ENCODE measurements at places on chromosomes 6 and 20. TPM values are rescaled to one million over a fixed set of nuclear protein-coding genes. Genes with fewer than 3 reads are reported as not detected.

Gene TCFL5
- 9.5 TPM for total RNA-seq

- DNase-seq = no peak
Observed at GRCh38 chr6:44294832-44295791, 18.0 kb downstream of the AARS2 start.

- no peak for DNase-seq
Observed at GRCh38 chr6:139108378-139108777, 26.5 kb upstream of the HECA start.

GRCh38 chr6:135008072-135008940 is 46.3 kb downstream of the HBS1L start:
- DNase-seq = no peak

- no peak for DNase-seq
Observed at GRCh38 chr6:157798851-157799250, 24.2 kb upstream of the SNX9 start.

DNA sequence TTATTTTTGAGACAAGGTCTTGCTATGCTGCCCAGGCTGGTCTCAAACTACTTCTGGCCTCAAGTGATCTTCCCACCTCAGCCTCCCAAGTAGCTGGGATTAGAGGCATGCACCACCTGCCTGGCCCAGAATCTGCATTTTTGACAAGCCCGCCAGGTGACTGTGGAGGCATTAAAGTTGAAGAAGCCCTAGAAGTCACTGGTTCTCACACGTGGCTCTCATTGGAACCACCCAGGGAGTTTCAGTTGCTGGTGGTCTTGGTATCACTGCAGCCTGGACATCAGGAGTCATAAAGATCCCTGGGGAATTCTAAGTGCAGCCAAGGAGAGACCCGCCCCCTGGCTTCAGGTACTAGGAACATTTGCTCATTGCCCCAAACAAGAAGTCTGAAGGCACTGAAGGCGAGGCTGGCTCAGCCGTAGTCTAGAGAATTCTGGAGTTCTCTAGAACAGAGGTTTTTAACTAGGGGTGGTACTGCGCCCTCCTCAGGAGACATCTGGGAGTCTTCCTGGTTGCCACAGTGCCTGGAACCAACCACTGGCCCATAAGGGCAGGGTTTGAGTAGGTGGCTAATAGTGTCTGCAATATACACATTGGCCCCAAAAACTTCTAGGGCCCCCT is 182.8 kb downstream of the ZMYND8 start:
- no peak for DNase-seq

- no peak for DNase-seq
Observed at GRCh38 chr20:47610945-47611250, 109.2 kb downstream of the NCOA3 start.

Gene ZNF311
- 0.13 TPM for total RNA-seq

Gene CST2
- not detected for total RNA-seq

Gene ACTL10
- 1.4 TPM for total RNA-seq

- DNase-seq = no peak
Observed at GRCh38 chr20:41304002-41304401, 13.5 kb downstream of the ZHX3 start.

Gene ZSCAN26
- total RNA-seq = 9.0 TPM

DNA sequence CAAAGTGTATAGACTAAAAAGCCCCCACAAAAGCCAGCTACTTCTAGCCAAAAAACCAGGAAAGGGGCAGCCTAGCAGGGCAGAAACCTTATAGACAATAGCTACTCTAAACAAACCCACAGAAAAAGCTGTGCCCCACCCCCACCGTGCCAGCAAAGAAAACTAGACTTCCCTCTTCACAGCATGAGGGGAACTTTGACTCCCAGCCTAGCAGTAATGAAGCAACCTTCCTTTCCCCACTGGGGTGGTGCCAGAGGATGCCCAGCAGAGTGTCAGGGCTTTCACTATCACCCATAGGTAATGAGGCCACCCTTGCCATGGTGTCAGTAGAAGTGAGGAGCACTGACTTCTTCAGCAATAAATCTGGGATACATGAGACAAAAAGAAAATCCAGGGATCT is 99.0 kb upstream of the LGSN start:
- no peak for DNase-seq

DNA sequence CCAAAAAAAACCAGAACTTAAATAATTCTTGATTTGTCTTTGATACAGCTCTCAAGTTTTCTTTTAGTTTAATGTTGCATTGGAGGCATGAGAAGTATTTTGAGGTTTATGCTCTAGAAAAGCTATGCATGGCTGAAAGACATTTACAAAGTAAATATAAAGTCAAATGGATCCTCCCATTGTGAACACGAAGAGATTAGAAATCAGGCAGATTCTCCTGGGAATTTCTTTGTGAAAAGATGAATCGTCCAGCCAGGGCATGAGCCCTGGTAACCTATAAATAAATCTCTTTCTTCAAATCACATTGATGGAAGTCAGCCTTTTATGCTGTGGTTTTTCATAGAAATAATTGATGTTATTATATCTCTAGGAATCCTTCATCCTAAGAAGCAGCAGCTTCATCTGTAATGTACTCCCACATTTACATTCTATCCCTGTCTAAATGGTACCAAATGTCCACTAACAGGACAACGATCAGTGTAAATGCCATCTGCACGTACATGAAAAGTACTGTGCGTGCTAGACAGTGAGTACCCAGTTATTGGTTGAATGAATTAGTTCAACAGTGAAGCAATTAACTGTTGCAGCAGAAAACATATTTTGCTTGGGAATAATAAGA is 143.6 kb downstream of the ALDH8A1 start:
- DNase-seq = no peak

- DNase-seq = no peak
Observed at GRCh38 chr6:149450679-149451375, 34.0 kb downstream of the ZC3H12D start.

Gene MTFR2
- total RNA-seq = 0.76 TPM

GRCh38 chr6:15519681-15520080 is 143.1 kb downstream of the DTNBP1 start:
- no peak for DNase-seq

Gene KIF25
- total RNA-seq = under 0.01 TPM

DNA sequence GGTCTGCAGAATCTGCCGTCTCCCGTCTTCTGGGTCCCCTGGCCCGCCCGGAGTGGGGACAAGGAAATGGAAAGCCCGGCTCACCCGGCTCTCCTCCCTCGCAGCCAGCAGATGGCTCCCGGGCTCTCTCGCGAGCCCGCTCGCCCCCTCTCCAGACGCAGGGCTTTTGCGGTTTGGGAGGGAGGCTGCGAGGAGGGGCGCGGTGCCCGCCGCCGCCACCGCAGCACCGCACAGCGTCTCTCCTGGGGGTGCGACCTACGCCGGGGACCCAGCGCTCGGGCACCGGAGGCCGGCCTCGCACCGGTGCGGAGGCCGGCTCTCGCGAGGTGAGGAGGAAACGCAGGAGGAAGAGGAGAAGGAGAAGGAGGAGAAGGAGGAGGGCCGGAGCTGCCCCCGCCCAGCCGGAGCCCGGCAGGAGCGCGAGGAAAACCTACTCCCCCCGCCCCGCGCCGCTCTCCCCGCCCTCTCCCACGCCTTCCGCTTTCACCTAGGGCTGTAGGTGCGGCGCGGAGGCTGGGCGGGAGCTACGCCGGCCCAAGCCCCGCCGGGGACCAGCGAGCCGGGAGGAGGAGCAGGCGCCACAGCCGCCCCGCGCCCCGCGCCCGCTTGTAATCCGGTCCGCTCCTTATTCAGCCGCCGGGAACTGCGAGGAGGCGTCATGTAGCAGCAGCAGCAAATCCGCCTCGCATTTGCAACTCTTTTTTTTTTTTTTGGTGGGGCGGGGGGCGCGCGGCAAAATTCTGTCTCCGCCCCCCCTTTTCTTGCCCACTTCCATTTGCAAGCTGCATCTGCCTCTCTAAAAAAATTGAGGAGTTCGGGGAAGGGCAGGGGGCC is at the start of gene CARMIL1:
Gene CARMIL1, plus strand, starts transcription at position 461 of the 834 bp plus-strand sequence. CDS start 422 bp downstream, outside the sequence.
- peak; percentile 17 for DNase-seq

Gene ALDH8A1
- total RNA-seq = 0.25 TPM

Gene TBX18
- total RNA-seq = 1.2 TPM

GRCh38 chr6:70221025-70221714 is 81.7 kb downstream of the COL9A1 start:
- peak; percentile 12 for DNase-seq

DNA sequence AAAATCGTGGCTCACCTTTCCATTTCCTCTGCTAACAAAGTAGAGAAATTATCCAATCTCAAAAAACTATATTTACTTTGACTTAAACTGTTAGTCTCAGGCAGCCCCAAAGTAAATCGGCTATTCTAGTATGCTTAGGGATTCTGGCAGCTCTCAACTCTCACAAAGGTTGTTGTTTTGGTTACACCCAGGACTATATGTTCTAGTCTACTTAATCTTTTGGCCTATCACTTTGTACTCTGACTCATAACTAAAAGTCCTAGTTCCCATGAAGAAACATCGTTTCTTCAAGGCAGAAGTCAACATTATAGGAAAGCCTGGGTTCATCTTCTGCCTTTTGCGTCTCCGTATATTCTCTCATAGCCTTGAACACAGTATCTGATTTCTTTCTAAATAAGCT is 42.3 kb downstream of the MYLK4 start:
- DNase-seq = no peak

Gene CTCFL
- total RNA-seq = not detected

DNA sequence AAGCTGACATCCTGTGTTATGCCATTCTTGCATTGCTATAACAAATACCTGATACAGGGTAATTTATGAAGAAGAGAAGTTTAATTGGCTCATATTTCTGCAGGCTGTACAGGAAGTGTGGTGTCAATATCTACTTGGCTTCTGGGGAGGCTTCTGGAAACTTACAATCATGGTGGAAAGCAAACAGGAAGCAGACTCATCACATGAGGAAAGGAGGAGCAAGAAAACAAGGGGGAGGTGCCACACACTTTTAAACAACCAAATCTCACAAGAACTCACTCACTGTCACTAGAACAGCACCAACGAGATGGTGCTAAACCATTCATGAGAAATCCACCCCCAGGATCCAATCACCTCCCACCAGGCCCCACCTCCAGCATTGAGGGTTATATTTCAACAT is 143.1 kb upstream of the GGTLC1 start:
- DNase-seq = peak; percentile 76

GRCh38 chr6:3522561-3523260 is 65.9 kb upstream of the SLC22A23 start:
- no peak for DNase-seq

- no peak for DNase-seq
Observed at GRCh38 chr6:67909354-67909753, 725.7 kb upstream of the ADGRB3 start.

Gene CARMIL1
- 0.77 TPM for total RNA-seq

- DNase-seq = no peak
Observed at GRCh38 chr6:14917109-14917910, 328.6 kb upstream of the JARID2 start.
